ENCODE measurements at places on chromosomes 5 and 9.

- DNase-seq = peak; percentile 76
Observed at GRCh38 chr9:129140397-129141065, 29.3 kb downstream of the PTPA start.

DNA sequence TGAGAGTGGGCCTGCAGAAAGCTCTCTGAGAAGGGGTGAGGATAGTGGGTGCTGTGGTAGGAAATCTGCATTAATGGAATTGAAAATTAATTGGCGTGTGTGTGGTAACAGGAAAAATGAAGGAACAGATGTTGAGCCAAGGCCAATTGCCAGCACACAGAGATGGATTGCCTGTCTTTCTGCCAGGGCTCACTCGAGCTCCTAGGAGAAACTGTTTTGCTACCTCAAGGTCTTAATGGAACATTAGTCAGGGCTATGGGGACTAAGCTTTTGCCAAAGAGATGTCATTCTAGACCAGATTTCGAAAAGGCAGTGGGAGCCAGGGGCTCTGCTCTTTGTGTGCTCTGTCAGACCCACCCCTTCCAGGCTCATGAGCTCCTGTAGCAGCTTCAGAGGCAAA lies 124.0 kb upstream of the EFNA5 start:
- DNase-seq = peak; percentile 34

DNA sequence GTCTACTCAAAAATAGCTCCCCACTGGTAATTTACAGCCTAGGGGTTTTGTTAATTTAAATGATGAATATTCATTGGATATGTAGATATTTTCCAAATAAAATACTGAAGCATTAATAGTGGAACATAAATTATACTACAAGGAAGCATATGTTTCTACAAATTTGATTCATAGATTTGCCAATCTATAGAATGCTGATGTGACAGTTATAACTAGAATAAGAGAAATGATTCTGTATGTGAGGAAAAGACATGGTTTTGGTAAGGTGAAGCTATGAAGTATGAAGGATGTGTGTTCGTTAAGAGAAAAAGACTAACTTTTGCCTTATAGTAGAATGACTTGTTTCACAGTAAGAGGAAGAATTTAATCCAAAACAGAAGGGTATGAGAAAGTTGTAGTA lies 61.3 kb downstream of the IARS1 start:
- DNase-seq = no peak

DNA sequence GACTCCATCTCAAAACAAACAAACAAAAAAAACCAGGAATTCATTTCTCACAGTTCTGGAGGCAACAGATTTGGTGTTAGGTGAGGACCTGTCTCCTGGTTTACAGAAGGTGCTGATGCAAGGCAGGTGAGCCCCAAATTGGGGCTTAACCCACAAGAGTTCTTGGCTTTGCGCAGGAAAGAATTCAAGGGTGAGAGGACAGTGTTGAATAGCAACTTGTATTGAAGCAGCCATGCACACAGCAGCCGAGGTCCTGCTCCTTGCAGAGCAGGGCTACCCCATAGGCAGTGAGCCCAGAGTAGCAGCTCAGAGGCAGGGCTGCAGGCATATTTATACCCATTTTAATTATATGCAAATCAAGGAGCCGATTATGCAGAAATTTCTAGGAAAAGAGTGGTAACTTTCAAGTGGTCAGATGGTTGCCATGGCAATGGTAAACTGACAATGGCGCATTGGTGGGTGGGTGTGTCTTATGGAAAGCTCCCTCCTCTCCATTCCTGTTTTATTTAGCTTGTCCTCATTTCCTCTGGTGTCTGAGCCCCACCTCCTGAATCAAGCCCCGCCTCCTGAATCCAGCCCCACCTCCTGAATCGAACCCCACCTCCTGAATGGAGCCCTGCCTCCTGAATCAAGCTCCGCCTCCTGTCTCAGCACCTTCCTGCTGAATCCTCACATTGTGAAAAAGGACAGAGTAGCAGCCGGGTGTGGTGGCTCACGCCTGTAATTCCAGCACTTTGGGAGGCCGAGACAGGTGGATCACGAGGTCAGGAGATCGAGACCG lies 34.5 kb upstream of the COL5A1 start:
- DNase-seq = peak; percentile 28

DNA sequence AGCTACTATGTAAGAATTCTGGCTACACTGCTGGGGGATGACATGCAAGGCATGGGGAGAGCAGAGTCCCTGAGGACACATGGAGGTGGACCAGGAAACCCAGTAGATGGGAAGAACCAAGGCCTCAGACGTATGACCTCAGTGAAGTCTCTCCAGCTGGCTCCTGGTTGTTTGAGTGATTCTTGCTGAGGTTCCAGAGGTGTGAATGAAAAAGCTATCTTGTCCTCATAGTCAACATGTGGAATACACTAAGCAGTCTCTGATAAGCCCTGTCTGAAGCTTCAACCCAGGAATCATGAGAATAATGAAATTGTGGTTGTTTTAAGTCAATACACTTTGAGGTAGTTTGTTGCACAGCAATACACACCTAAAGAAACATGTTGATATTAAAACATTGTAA lies 78.0 kb downstream of the GABRA6 start:
- DNase-seq = no peak

Data from left hindlimb (tissue), 1 donor.